ENCODE measurements at places on chromosomes 2 and 18.

GRCh38 chr18:34094148-34094547 lies 130.6 kb downstream of the NOL4 start:
- DNase-seq: no peak

- DNase-seq: no peak
Observed at GRCh38 chr2:3025261-3025660, 352.4 kb downstream of the EIPR1 start.

DNA sequence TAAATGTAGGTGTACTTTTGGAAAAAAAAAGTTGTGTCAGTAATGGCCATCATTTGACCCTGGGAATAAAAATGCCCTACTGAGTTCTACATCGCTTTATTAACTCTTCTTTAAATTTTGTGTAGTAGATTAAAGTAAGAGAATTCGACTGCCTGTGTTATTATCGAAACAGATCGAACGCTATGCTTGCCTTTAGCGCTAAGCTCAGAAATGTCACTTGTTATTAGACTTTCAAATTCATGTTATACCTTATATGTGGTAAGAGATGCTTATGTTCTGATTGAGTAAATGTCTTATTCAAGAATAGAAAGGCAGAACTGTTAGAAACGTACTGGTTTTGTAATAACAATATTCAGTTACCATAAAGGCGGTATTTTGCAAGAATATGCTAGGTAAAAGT lies 1.4 kb downstream of the UGP2 start:
- no peak for DNase-seq

- DNase-seq: no peak
Observed at GRCh38 chr18:66724664-66725356, 120.9 kb upstream of the CDH19 start.

- no peak for DNase-seq
Observed at GRCh38 chr18:53991805-53992204, 232.7 kb downstream of the MBD2 start.

- no peak for DNase-seq
Observed at GRCh38 chr2:101251844-101252407, 760 bp upstream of the CNOT11 start.

DNA sequence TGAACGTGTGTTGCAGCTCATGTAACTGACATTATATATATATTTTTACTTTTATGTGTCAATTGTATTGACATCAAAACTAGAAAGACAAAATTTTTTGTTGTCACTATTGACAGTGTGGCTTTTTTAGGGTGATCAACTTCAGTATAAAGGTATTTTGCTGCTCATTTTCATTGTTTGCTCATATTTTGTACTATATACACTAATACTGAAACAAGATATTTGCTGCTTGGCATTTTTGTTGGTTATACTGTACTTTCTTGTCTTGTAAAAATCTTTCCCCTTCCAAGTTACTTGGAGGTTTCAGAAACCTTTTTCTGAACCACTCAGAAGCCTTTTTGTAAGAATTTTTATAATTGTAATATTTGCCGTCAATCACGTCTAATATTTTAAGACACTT lies 16.5 kb downstream of the AFTPH start:
- DNase-seq: no peak

- DNase-seq: no peak
Observed at GRCh38 chr2:26566081-26566375, 75.1 kb downstream of the CIB4 start.

- no peak for DNase-seq
Observed at GRCh38 chr18:50671376-50671775, 111.5 kb downstream of the MAPK4 start.

Measured in activated gamma-delta T cell (primary cell).